ENCODE measurements at places on chromosomes 5 and 9. TPM values are rescaled to one million over a fixed set of nuclear protein-coding genes. Genes with fewer than 3 reads are reported as not detected.

DNA sequence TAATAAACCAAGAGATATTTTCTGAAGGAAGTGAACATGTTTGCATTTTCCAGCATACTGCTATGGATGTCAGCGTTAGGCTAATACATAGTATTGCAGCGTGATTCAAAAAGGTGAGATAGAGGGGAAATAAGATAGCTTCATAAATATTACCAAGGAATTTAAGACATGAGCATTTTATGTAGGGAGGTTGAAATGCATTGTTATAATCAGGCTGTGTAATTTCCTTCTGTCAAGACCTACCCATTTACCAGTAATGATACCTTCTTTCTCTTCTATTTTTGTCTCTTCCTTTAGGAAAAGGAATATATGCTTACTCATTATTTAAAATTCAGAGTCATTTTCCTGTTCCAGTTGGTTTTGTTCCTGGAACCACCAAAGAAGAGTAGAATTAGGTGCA lies 33.3 kb downstream of the PIK3R1 start:
- DNase-seq = no peak

DNA sequence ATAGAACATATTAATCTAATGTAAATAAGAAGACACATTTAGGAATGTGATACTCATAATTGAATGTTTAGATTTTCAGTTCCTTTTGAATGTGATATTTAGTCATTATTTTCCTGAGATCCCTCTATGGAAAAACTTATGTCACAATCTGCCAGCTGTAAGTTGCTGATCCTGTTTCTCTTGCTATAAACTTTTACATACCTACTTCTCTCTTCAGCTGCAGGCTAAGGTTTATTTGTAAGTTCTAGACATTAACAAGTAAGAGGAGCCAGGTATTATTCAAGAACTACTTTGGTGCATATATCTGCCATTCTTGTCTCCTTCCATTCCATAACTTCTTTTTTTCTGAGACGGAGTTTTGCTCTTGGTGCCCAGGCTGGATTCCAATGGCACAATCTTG lies 462.4 kb downstream of the PRR16 start:
- DNase-seq = no peak

DNA sequence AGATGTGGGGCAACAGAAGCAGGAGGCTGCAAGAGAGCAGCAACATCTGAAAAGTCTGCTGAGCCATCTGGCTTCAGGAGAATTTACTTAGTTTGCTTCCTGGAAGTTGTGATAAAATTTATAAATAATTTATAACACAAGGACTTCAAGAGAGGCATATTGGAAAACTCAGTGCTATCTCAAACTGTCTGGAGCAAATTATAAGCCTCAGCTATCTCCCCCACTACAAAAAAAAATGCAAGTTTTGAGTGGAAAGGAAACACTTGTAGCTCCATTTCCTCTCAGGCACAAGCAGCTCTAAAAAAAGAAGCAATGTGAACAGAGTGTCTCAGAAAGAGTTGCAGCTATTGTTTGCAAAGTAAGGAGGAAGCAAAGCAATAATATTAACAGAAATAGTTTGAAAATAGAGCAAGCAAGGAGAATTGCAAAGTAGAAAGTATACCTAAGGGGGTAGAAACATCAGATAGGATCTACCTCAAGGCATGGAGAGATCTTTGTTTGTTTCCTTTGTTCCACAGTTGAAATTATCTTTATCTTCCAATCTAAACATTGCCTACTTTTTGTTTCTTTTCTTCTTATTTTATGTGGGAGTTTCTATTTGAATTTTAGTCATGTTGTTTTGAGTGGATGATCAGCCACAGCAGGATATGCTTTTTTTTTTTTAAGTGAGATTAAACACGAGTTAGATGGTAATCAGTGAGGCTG lies 55.9 kb upstream of the IL6ST start:
- DNase-seq = peak; percentile 70

DNA sequence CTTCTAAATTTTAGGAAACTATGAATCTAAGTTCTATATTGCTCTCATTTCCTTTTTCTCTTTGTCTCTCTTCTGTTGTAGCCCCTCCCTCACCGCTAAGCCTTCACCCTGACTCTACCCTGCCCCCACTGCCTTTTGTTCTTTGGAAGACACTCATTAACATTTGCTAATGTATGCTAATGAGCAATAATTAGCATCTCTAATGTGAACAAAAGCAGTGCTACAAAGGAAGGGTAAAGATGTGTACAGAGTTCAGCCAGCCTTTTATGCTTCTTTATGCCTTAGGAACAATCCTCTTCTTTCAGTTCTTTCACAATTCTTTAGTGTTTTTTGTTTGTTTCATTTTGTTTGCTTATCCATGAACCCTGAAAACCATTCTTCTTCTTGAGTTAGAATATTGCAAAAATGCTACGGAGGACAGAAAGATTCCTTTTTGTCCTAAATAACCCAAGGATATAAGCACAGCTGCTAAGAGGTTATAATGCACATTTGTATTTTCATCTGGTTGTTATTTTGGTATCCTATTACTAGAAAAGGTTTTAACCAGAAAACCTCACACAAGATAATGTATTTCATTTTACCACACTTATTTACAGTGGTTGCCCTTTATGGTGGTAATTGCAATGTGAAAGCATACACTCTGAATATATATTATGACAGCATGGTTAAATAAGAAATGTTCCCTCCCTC lies 159.3 kb downstream of the TMC1 start:
- DNase-seq = no peak

DNA sequence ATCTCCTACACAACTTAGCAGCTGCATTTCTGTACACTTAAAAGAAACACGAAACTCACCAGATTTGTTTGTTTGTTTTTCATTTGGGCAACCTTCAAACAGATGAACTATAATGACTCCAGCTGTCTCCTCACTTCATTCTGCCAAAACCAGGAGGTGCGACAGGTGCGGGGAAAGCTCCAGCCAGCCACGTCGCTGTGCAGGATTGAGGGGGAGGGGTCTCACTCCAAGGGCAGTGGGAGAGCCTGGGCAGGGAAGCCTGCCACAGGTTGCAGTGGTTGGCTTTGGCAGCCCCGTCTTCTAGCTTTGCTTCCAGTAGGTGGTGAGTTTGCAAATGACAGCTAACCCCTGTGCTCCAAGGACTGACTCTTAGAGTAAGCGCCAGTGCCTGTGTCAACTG lies 215.8 kb downstream of the CEMIP2 start:
- no peak for DNase-seq

DNA sequence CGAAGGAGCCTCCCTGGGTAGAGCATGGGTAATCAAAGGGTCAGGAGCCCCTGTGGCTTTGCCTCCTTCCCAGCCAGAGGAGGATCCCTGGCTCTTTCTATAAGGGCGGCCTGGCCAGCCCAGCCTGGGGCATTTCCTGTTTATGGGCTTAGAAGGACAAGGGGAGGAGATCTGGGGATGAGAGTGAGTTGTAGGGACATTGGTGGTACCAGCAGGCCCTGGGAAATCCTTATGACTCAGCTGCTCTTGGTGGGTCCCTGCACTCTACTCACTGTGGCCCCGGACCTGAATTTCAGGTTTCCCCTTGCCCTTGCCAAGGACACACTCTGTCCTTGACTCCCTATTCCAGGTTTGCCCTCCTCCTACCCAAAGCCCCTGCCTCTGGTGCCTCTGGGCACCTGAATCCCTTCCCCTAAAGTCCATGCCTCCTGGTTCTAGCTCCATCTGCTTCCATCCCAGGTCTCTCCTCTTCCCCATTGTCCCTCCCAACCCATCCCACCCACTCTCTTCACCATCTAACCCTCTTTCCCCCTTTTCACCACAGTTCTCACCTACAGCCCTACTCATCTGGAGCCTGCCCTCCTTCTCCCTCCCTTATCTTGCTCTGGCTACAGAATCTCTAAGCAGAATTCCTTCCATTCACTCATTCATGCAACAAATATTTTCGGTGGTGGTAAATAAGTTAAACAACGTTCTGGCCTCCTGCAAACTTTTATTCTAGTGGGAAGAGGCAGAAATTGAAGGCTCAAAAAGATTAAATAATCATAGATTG lies 34.9 kb downstream of the PCDH1 start:
- no peak for DNase-seq

DNA sequence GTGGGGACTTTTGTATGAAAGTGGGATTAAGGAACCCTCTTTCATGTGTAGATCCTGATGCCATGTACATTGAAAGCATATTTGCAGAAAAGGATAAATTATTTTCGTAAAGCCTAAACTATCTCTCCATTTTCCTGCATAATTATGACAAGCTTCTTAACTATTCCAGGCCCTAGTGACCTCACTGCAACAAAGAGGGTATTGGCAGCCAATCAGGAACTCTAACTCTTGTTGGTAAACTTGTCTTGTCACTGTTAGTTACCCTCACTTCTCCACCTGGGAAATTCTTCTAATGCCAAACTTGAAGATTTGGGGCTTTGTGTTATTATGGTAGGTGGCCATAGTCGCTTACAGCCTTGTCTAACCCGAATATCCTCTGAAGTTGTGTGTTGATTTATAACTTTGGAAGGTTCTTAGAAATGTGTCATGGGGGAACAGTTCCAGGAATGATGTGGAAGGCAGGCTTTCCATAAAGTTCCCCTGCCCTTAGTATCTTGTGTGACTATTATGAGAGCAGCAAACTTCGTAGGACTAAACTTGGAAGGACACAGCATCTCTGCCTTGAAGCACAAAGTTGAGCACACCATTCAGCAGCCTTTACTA lies 52.5 kb downstream of the IQGAP2 start:
- no peak for DNase-seq

- DNase-seq = no peak
These were observed 347.7 kb downstream of the CHSY3 start for GRCh38 chr5:130251931-130252330.

- DNase-seq = no peak
These were observed 220.7 kb downstream of the SPOCK1 start for GRCh38 chr5:137278476-137278875.

DNA sequence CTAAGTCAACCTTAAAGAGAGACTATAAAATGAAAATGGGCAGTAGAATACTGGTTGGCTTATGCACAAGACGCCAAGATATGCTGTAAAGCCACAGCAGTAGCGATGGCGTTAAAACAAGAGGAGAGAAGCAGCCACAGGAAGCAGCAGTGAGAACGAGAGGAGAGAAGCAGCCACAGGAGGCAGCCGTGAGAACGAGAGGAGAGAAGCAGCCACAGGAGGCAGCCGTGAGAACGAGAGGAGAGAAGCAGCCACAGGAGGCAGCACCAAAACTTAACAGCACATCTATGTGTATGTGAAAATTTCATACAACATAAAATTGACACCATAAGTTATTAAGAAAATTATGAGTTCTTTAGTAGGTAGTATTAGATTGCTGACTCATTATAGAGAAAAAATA lies 2318.6 kb upstream of the ACO1 start:
- no peak for DNase-seq

DNA sequence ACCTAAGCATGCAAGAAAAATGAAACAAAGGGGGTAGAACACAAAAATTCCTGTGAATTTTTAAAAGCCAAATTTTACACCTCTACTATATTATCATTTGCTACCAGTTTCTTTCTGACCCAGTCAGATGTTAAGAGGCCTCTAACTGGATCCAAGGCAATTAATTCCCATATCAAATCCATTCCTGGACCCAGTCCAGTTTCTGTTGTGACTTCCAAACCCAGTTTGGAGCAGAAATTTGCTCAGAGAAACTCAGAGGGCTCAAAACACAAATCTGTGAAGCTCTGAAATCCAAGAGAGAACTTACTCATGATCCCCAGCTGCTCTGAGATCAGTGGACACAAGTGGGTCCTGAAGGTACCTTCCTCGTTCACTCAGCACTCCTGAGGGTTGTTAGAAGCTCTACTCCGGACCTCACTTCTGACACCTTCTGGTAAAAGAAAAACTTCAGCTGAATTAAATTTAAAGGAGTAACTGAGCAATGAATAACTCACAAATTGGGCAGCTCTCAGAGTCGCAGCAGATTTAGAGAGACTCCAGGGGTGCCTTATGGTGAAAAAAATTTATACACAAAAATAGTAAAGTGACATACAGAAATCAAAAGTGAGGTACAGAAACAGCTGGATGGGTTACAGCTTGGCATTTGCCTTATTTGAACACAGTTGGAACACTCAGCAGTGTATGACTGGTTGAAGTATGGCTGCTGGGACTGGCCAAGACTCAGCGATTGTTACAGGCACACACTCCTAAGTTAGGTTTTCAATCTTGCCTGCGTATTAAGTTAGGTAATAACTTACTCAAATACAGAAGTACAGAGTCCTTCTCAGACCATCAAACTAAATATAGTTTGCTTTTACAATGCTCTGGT lies 32.4 kb downstream of the INSL4 start:
- DNase-seq = no peak

DNA sequence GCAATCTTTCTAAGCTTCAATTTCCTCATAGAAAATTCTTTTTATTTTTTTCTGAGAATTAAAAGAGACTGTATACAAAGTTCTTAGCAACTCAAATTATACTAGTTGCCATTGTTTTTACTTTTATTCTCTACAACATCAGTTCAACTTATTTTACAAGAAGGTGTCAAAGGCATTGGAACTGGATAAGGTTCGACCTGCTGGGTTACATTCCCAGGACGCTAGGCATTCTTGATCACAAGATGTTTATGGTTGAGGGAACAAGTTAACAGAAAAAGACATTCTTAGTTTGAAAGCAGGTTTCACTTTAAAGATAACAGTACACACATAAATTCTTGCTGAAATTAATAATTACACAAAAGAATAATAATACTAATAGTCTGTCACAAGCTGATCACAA lies 163.5 kb upstream of the SNX2 start:
- no peak for DNase-seq

- DNase-seq = no peak
These were observed 16.2 kb downstream of the PGGT1B start for GRCh38 chr5:115246361-115246991.

DNA sequence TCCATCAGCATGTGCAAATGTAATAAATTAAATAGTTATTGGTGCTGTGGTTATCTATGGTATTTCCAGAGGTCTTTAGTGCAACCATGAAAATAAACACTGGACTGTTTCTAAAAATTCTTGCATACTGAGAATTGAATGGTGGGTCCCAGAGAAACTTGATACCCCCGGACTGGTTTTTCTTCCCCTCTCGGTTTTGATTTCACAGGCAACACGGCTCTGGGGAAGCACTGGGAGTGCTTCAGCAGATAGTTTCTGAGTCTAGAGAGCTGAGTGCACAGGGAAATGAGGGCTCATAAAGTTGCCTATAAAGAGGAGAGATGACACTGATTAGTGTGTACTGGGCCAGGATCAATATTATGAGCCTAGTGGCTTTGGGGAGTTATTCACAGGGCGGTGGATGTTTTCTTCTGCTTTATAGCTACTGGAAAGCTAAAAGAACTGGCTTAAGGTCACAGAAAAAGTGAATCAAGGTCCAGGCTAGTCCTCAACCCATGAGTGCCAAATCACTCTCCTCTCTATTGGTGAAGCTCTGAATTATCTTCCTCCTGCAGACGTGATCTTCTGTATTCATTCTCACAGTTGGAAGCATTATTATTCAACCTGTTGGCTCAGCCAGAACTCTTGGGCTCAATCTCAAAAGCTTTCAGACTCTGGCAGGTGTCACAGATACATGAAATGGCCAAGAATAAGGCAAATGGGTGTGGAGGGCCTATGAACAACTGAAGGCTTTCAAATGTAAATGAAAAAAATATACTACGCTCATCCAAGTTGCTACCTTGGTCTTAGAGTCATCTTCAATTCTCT lies 170.2 kb upstream of the HMHB1 start:
- DNase-seq = no peak

- no peak for DNase-seq
These were observed 406.9 kb upstream of the ACTBL2 start for GRCh38 chr5:57889558-57889957.

Gene ABLIM3
- not detected for total RNA-seq

Gene DEPDC1B
- 24.0 TPM for total RNA-seq

Gene SFXN1
- 88.8 TPM for total RNA-seq

Gene TNFSF8
- 136 TPM for total RNA-seq

Gene IFNK
- not detected for total RNA-seq

All from naive thymus-derived CD4-positive, alpha-beta T cell (primary cell).